ENCODE measurements at places on chromosomes 6 and 20. TPM values are rescaled to one million over a fixed set of nuclear protein-coding genes. Genes with fewer than 3 reads are reported as not detected.
A peak's percentile ranks its signal among the peaks of the same experiment; 100 is the strongest.

GRCh38 chr6:106094261-106094963 lies 8.3 kb downstream of the PRDM1 start:
- peak; percentile 50 for DNase-seq

PGC gene
- polyA plus RNA-seq, result not detected

RIPOR3 gene
- not detected for polyA plus RNA-seq

CCN6 gene
- not detected for polyA plus RNA-seq

FAM50B gene
- polyA plus RNA-seq, result 4.2 TPM

- DNase-seq, result peak; percentile 50
Observed at GRCh38 chr6:25280344-25281074, 1.3 kb downstream of the CARMIL1 start.

Data from B cell (primary cell).